Esophagus squamous epithelium (tissue), 5 donors: ENCODE measurements at places on chromosomes 5 and 9.

GRCh38 chr5:123138774-123139173 lies 49.7 kb downstream of the PRDM6 start:
- DNase-seq, result no peak

- no peak for DNase-seq
Measured at GRCh38 chr5:137192293-137192743, 306.8 kb downstream of the SPOCK1 start.

GRCh38 chr5:76720988-76721569 lies 5.2 kb downstream of the F2R start:
- DNase-seq, result no peak

- DNase-seq, result no peak
Measured at GRCh38 chr5:116532762-116533525, 41.7 kb downstream of the SEMA6A start.

DNA sequence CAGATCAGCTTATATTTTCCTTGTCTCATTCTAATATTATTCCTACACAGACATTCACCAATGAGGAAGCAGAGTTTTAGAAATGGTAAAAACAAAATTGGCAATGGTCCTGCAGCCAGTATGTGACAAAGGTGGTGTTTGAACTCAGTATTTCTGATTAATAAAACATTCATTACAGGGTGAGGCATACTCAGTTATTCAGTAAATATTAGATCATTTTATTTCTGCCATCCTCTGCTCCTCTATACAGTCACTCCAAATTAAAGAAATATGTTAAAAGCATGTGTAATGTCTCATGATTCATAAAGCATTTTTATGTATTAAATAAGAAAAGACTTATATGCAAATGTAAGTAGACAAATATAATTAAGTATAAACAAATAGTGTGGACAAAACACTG lies 684.6 kb upstream of the ACO1 start:
- no peak for DNase-seq

- no peak for DNase-seq
Measured at GRCh38 chr9:134626069-134626423, 15.6 kb upstream of the COL5A1 start.

- DNase-seq, result no peak
Measured at GRCh38 chr9:128805661-128806060, 12.6 kb upstream of the ENDOG start.

DNA sequence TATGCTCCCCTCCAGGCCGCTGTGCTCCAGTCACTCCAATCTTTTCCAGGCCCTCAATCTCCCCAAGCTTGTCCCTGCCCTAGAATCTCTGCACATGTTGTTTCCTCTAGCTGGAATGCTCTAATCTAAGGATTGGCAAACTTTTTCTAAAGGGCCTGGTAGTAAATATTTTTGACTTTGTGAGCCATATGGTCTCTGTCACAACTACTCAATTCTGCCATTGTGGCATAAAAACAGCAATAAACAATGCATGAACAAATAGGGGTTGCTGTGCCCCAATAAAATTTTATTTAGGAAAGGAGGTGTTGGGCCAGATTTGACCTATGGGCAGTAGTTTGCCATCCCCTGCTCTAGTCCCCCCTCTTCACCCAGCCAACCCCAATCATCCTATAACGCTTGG lies 150.5 kb upstream of the LRRTM2 start:
- no peak for DNase-seq

GRCh38 chr9:126833710-126834345 lies 26.6 kb upstream of the ZBTB34 start:
- no peak for DNase-seq

GRCh38 chr9:36940500-36940853 lies 93.6 kb downstream of the PAX5 start:
- DNase-seq, result no peak

- no peak for DNase-seq
Measured at GRCh38 chr9:74304598-74304997, 192.5 kb upstream of the RORB start.

DNA sequence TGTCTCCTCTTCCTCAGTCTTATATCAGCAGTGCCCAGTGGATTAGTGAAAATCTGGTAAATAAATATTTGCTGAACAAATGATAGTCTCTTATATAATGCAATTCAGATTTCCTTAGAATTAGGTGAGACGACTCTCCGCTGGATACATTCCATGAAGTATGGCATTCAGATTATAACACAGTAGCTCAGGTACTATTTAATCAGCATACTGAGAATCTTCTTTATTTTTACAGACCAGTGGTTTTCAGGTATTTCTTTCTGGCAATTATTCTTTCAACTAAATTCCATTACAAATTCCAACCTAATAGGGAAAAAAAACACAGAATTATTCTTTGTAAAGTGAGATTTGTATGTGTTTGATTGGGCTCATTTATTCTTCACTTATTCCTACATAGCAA lies 435.5 kb downstream of the TAF11L14 start:
- DNase-seq, result no peak

DNA sequence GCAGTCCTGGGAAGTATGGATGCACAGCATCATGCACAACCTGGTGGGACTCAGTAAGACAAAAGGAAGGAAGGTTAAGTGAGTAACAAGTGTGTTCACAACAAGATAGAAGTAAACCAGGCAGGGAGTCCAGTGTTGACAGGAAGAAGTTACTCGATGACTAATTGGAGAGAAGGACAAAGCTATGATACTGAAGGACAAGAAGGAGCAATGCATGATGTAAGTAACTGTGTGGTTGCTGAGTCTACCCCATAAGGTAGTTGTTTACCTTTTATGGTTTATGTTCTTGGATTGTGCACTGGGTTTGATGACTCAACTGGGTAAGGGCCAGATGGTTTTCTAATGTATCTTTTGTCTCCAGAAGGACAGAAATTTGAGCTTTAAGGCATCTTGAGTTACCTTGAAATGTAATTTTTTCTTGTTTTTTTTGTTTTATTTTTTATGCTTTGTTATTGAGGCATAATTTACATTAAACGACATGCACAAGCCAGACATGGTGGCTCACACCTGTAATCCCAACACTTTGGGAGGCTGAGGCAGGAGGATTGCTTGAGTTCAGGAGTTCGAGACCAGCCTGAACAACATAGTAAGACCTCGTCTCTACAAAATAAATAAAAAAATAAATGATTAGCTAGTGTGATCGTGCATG lies 89.2 kb upstream of the CAST start:
- no peak for DNase-seq

DNA sequence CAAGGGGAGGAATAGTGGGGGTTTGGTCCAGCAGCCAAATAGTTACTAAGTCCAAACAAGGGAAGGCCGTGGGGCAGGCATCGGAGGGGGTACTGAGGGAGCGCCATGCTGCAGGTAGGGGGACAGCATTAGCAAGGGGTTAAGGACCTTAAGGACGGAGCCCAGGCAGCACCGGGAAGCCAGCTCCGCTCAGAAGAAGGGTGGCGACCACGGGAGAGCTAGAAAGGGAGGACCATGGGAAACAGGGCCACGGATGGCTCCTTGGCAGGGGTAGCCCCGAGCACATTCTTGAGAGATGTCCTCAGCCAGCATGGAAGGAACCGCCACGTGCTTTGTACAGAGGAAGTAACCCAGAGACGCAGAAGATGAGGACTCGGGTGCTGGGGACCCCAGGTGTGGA lies 76.2 kb upstream of the STXBP1 start:
- no peak for DNase-seq

DNA sequence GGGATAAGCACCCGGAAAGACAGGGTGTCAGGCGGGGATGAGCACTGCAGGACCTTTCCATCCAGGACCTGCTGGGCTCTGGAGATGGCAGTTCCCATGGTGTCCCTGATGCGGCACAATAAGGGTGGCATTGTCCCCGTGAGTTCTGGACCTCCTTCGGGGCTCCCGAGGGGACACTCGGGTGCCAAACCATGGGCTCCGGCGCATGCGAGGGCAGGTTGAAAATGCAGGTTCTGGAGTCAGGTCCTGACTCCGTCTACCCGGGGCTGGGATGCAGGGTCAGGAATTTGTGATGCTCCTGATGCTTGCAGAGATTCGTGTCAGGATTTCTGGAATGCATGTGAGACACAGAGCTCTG lies 682 bp downstream of the FCN2 start:
- no peak for DNase-seq

GRCh38 chr5:102700916-102701315 lies 54.2 kb upstream of the PAM start:
- DNase-seq, result no peak
